ENCODE measurements at places on chromosomes 3 and 15. TPM values are rescaled to one million over a fixed set of nuclear protein-coding genes. Genes with fewer than 3 reads are reported as not detected.

The SAMMSON gene
- not detected for total RNA-seq

The SLITRK3 gene
- total RNA-seq, result not detected

The TMEM42 gene
- 13.0 TPM for total RNA-seq

The CPLX3 gene
- total RNA-seq, result 0.09 TPM

The SORD gene
- 28.0 TPM for total RNA-seq

The CACNA1D gene
- 0.77 TPM for total RNA-seq

The SUCNR1 gene
- total RNA-seq, result not detected

The ARL13B gene
- total RNA-seq, result 12.2 TPM

The HTR3E gene
- not detected for total RNA-seq

The EEF1AKMT4 gene
- 14.3 TPM for total RNA-seq

The SPSB4 gene
- 0.07 TPM for total RNA-seq

The PGBD4 gene
- 3.7 TPM for total RNA-seq

- H3K4me1 ChIP-seq, result peaks cover 5% of the 10 kb centered on the region
- DNase-seq, result no peak
- H3K27ac ChIP-seq, result no peak overlapping the region
These were observed 84.5 kb downstream of the WDR76 start for GRCh38 chr15:43911235-43911781.

DNA sequence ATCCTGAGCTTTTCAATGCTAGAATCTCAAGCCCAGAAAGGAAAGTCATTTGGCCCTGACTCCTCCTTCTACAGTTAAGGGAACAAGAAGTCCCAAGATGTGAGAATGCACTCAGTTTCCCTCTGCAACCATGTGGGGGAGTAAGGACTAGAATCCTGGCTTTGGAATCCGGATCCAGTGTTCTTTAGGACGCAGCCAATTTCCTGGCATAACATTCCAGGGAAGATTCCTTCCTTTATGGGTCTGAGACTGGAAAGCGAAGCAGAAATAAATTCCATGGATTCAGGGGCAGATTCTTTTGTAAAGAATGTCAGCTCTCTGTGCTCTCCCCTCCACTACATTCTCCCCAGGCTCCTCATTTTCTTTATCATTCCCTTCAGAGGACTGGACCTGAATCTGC, 151.8 kb upstream of the SOX14 start:
- H3K27ac ChIP-seq, result no peak overlapping the region
- no peak for DNase-seq
- H3K4me1 ChIP-seq, result no peaks in the 10 kb centered on the region
- H3K4me3 ChIP-seq, result no peak overlapping the region
- H3K36me3 ChIP-seq, result no peaks in the 10 kb centered on the region

DNA sequence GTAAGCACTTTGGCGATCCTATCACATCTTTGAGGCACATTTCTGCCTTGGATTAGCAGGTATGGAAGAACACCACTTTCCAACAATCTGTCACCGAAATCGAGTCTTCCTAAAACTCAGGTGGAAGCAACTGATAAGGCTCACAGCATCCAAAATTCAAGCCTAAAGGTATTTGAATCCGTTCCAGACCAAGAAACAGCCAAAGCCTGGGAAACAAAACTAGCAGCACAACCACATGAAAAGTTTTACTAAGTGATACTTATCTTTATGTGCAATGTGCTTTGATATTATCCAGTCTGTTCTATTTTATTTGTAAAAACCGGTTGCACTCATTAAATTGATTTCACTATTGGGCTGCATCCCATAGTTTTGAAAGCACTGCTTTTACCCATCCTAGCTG, 40.5 kb upstream of the FAM174B start:
- H3K27me3 ChIP-seq, result peaks cover 10% of the 10 kb centered on the region
- no peaks in the 10 kb centered on the region for H3K36me3 ChIP-seq
- H3K27ac ChIP-seq, result no peak overlapping the region
- no peak overlapping the region for H3K4me3 ChIP-seq
- H3K4me1 ChIP-seq, result no peaks in the 10 kb centered on the region

GRCh38 chr15:36614016-36614415, 34.6 kb downstream of the CDIN1 start:
- no peak overlapping the region for H3K4me3 ChIP-seq
- no peaks in the 10 kb centered on the region for H3K36me3 ChIP-seq
- no peaks in the 10 kb centered on the region for H3K27me3 ChIP-seq

GRCh38 chr3:33826688-33827087, 28.3 kb downstream of the PDCD6IP start:
- H3K27me3 ChIP-seq, result no peaks in the 10 kb centered on the region
- no peak for DNase-seq
- H3K27ac ChIP-seq, result no peak overlapping the region
- no peak overlapping the region for H3K4me3 ChIP-seq
- peaks cover 2% of the 10 kb centered on the region for H3K4me1 ChIP-seq

GRCh38 chr3:114775395-114775794, 371.7 kb downstream of the ZBTB20 start:
- DNase-seq, result no peak
- no peaks in the 10 kb centered on the region for H3K27me3 ChIP-seq

- H3K27me3 ChIP-seq, result no peaks in the 10 kb centered on the region
- DNase-seq, result peak; percentile 92
- peak overlapping the region; percentile 92 for H3K27ac ChIP-seq
- peaks cover 23% of the 10 kb centered on the region for H3K36me3 ChIP-seq
These were observed 68.9 kb downstream of the SMAD3 start for GRCh38 chr15:67134067-67134838.

GRCh38 chr15:69475769-69476358, 23.2 kb downstream of the RPLP1 start:
- H3K27me3 ChIP-seq, result peaks cover 26% of the 10 kb centered on the region
- peaks cover 2% of the 10 kb centered on the region for H3K36me3 ChIP-seq
- no peak overlapping the region for H3K4me3 ChIP-seq
- peak; percentile 92 for DNase-seq

DNA sequence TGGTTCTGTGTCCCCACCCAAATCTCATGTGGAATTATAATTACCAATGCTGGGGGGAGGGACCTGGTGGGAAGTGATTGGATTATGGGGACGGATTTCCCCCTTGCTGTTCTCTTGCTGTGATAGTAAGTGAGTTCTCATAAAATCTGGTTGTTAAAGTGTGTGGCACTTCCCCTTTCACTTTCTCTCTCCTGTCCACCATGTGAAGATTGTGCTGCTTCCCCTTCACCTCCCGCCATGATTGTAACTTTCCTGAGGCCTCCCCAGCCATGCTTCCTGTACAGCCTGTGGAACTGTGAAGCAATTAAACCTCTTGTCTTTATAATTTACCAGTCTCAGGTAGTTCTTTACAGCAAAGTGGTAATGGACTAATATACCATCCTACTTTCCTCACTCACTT, 289.6 kb downstream of the EFHB start:
- DNase-seq, result no peak
- H3K27me3 ChIP-seq, result no peaks in the 10 kb centered on the region
- H3K36me3 ChIP-seq, result no peaks in the 10 kb centered on the region
- peaks cover 2% of the 10 kb centered on the region for H3K4me1 ChIP-seq
- H3K27ac ChIP-seq, result no peak overlapping the region

DNA sequence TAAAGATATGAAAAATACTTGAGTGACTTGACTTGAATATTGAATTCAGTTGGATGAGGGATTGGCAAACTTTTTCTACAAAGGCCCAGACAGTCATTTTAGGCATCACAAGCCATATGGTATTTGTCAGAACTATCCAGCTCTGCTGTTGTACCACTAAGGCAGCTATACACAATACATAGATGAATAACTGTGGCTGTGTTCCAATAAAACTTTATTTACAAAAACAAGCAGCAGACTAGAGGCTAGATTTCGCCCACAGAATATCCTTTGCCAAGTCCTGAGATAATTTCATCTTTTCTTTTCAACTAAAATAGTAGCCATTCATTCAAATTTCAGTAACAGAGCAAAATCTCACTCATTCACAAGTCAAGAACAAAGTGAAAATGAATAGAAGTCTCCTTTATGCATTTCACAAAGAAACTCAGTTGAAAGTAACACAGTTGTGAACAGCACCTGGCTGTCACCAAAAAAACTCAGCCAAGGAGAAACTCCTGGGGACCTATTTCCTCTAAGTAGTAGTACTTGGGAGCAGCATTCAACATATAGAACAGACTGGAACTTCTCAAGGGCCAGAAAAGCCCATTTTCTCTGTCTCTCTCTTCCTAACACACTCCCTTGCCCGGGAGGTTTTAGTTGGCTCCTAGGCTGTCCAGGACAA, 56.3 kb downstream of the OSBPL10 start:
- no peak for DNase-seq
- no peaks in the 10 kb centered on the region for H3K27me3 ChIP-seq
- H3K36me3 ChIP-seq, result peaks cover 15% of the 10 kb centered on the region
- peaks cover 34% of the 10 kb centered on the region for H3K4me1 ChIP-seq

- H3K27ac ChIP-seq, result no peak overlapping the region
- no peaks in the 10 kb centered on the region for H3K36me3 ChIP-seq
- peaks cover 44% of the 10 kb centered on the region for H3K27me3 ChIP-seq
- no peak overlapping the region for H3K4me3 ChIP-seq
These were observed 2.2 kb downstream of the INSYN1 start for GRCh38 chr15:73750951-73751350.

DNA sequence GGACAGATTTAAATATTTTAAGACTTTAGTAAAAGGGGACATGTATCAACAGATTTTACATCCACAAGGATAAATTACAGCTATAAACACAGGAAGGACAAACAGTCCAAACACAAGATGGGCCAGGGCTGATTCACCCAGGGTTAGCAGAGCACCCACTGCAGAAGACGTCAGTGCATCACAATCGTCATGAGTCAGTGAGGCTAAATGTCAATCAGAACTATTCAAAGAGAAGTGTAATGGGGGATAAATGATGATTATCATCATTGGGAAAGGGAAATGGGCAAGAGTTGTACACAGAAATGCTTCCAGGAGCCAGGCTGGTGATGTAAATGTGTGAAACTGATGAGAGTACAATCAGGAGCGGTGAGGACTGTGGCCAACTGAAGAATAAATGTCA, 226.8 kb downstream of the PLCL2 start:
- no peak overlapping the region for H3K4me3 ChIP-seq
- H3K27me3 ChIP-seq, result no peaks in the 10 kb centered on the region

DNA sequence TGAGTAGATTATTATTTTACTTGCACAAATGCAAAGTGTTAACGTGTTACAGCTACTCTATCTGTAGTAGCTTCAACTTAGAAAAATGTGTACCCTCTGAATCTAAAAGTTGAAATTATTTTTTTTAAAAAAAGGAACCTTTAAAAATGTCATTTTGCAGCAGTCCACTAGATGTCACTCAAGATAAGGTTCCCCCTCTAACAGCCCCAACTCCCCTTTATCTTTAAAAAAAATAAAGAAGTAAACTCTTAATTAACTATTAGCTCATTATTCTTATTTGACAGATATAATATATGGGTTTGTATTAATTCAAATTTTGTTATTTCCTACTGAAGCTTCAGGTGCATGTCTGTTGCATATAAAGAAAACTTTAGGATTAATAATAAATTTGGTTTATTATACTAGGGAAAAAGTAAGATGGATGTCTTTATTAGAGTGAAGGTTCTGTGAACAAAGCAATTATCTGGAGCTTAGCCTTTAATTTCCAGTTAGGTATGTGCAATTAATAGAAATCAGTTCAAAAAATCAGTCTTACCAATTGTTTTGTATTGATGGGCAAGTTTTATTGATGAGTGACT, 288.5 kb downstream of the VGLL3 start:
- DNase-seq, result no peak
- no peaks in the 10 kb centered on the region for H3K36me3 ChIP-seq
- H3K4me3 ChIP-seq, result no peak overlapping the region
- no peak overlapping the region for H3K27ac ChIP-seq

DNA sequence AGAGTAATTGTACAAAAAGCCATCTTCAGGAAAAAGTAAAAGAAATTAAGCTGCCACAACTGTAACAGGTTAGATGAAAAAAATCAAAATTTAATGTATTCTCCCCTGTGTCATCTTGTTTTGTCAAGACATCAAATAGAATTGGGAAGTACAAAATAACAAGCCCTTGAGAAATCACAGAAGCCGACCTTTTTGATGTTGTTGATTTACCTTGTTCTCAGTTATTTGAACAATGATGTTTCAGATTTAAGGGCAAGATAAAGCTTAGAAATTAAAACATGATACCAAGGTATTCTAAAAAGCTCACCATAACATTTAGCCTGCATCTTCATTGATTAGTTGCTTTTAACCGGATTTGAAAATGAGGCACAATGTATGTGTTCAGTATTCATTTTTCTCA, 523.0 kb downstream of the FOXP1 start:
- no peaks in the 10 kb centered on the region for H3K27me3 ChIP-seq
- DNase-seq, result no peak
- H3K4me1 ChIP-seq, result peaks cover 55% of the 10 kb centered on the region
- no peak overlapping the region for H3K4me3 ChIP-seq
- H3K36me3 ChIP-seq, result peaks cover 37% of the 10 kb centered on the region

DNA sequence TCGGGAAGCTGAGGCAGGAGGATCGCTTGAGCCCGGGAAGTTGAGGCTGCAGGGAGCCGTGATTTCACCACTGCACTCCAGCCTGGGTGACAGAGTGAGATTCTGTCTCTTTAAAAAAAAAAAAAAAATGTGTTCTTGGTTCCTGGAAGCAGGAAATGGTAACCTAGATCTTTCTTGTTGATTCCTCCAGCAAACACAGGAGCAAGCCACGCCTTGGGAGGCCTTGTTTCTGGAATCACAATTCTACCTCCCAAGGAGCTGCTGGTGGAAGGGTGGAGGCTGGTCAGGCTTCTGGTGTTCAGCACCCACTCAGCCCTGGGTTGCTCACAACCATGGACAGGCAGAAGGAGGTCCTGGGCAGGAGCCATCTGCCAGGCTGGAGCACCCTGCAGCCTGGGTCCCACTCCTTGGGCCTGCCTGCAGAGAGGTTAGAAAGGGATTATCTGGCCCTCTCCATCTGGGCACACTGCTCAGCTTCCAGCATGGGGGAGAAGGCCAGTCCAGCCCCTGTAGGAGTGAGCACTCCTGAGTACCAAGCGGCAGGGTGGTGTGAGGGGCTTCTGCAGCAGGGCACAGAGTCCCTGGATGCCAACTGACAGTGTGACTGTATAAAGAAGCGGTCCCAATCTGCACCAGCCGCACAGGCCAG, 65.6 kb downstream of the ABTB1 start:
- peaks cover 8% of the 10 kb centered on the region for H3K4me1 ChIP-seq
- DNase-seq, result no peak
- H3K27me3 ChIP-seq, result peaks cover 14% of the 10 kb centered on the region
- no peaks in the 10 kb centered on the region for H3K36me3 ChIP-seq
- H3K27ac ChIP-seq, result no peak overlapping the region

DNA sequence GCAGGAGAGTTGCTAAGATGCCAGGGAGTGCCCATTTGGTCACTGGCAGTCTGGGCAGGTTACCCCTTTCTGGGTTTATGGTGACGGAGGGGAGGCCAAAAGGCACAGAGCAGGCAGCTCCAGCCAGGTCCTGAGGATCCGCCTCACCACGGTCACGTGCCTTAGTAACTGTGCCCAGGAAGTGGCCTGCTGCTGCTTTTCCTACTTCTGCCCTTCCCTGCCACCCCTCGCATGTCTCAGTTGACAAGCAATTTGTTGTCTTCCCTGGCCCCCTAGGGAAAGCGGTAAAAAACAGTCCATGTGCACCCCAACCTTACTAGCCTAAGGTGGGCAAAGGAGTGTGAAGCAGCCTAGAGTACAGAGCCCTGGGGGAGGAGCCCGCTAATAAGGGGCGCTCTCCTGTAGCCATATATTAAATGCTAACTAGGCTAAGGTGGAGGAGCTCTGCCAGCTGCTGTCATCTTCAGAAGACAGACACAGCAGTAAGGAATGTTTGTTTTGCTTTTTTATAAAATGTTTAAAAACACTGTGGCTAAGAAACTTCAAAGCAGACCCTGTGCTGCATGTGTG, 9.1 kb upstream of the LIPH start:
- no peaks in the 10 kb centered on the region for H3K36me3 ChIP-seq
- no peak overlapping the region for H3K27ac ChIP-seq
- DNase-seq, result no peak

GRCh38 chr15:73992594-73992898, 451 bp upstream of the STOML1 start:
- peak overlapping the region; percentile 85 for H3K4me3 ChIP-seq
- no peak for DNase-seq
- H3K4me1 ChIP-seq, result peaks cover 52% of the 10 kb centered on the region

All from activated CD4-positive, alpha-beta T cell treated with anti-CD3 and anti-CD28 coated beads, Interleukin-2, amount 10 ng/mL, durations not matched to agents 24 days and 14 days (primary cell).